Activated CD8-positive, alpha-beta memory T cell treated with anti-CD3 and anti-CD28 coated beads, Interleukin-2, amount 10 ng/mL, durations not matched to agents 7 days and 5 days (primary cell): ENCODE measurements at places on chromosomes 1 and 21.

DNA sequence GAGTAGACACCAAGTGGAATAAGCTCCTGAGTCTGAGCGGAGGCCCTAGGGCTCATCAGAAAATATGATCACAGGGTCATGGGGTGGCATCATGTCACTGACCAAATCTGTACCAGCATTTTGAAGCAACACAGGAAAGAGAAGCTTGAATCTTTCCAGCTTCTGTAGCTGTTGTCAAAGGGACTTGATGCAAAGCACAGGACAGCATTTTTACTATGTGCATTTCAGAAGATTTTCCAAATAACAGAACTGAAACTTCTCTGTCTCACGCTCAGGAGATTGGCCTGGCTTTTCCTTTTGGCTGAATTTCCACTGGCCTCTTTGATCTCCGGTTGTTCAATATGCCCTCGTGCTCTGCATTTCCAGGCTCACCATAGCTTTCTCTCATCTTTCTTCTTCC, 127.2 kb upstream of the ATP1B1 start:
- DNase-seq: no peak

DNA sequence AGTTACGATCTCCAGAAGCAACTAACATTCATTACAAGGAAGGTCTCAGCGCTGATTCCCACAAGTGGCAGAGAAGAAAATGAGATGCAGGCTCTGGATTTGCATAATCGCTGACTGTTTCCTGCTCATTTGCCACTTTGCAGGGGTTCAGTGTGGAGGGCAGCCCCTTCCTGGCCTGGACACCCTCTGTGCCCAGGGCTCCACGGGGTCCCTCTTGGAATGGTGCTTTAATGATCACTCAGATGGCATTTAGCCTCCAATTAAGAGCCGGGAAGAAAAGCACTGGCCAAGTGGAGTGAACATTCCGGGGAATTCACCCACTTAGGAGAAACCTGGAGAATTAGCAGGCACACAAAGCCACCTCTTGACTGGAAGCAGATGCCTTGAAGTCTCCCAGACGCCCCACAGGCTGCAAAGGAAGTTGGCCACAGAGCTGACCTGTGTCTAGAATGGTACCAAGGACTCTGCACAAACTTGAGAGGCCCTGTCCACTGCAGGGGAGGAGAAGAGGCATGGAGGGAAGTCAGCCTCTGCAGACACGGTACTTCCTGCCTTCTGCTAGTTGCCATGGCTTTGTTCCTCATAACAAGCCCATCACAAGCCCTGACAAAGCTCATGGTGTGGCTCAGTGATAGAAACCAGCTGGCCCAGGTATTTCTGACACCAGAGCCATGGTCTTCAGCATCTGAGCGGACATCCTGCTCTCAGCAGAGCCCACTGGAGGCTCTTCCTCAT, 157.2 kb downstream of the KAZN start:
- DNase-seq: no peak

DNA sequence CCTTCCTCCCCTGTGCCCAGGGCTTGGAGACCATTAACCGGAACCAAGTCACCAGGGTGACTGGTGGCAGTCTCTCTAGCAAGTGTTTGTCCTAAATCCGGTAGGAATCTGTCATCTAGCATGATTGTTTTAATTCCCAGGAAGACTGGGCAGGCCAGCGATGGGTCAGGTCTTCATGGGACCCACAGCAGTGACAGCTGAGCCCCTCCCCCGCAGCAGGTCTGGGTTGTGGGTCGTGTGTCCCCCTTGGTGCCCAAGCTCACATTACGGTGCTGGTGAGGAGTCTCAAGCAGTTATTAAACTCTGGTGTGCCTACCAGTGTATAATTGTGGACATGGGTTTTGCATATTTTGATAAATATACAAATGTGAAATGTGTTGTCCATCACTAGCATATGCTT, 466.5 kb downstream of the MATN1 start:
- DNase-seq: no peak

DNA sequence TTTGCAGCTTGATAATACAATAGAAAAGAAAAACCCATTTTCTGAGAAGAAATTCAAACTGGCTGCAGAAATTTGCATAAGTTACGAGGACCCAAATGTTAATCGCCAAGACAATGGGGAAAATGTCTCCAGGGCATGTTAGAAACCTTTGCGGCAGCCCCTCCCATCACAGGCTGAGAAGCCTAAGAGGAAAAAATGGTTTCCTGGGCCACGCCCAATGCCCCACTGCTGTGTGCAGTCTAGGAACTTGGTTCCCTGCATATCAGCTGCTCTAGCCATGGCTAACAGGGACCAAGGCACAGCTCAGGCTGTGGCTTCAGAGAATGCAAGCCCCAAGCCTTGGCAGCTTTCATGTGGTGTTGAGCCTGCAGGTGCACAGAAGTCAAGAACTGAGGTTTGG, 37.5 kb upstream of the TMEM61 start:
- no peak for DNase-seq

- DNase-seq: no peak
Measured at GRCh38 chr1:217196616-217197015, 434.3 kb downstream of the GPATCH2 start.

GRCh38 chr1:12433323-12434053, 184.5 kb downstream of the DHRS3 start:
- DNase-seq: no peak

DNA sequence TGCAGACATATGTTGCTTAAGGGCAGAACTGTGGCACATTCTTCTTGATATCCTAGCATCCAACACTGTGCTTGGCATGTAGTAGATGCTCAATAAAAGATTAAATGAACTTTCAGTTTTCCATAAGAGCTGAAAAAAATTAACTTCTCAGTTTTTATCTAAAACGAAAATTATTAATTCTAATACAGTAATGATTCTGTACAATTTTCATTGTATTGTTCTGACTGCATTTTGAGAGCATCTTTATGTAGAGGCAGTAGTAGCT, 46.6 kb downstream of the FGGY start:
- no peak for DNase-seq

GRCh38 chr21:44443891-44444285, 11.4 kb upstream of the LRRC3 start:
- DNase-seq: no peak

- no peak for DNase-seq
Measured at GRCh38 chr21:45724345-45724961, 80.9 kb downstream of the PCBP3 start.

- no peak for DNase-seq
Measured at GRCh38 chr1:12152113-12152891, 14.5 kb upstream of the TNFRSF1B start.

GRCh38 chr1:168706391-168706992, 22.5 kb downstream of the DPT start:
- DNase-seq: no peak

DNA sequence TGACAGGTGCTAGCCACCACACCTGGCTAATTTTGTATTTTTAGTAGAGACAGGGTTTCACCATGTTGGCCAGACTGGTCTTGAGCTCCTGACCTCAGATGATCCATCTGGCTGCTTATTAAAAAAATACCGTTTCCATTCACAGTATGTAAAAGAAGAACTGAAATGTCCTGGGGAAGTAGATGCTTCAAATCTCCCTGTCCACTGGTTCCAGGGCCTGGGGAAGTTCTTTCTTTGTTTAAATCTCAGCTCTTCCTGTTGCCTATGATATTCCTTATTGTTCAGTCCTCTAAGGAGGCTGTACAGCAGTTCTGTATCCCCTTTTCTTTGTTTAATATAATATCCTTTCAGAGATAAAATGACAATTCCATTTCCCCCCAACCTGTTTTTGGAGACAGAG, 47.4 kb downstream of the ZMYM1 start:
- DNase-seq: no peak

GRCh38 chr1:28507646-28508434, 2.0 kb downstream of the RCC1 start:
- no peak for DNase-seq

DNA sequence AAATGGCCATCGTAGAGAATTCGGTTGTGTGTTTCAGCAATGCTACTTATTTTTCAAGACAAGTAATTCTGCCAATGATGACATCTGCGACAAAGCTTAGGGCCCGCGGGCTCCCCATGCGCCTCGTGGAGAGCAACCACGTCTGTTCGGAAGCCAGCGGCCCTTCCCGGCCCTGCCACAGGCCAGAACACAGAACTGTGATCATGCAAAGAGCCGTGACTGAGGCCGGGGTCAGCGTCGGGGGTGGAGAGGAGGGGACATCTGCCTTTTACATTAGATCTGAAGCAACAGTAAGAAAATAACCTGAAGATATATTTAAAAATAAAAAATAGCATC, 103.7 kb downstream of the PGBD5 start:
- DNase-seq: no peak

GRCh38 chr1:244760471-244760870, 75.0 kb upstream of the COX20 start:
- no peak for DNase-seq

DNA sequence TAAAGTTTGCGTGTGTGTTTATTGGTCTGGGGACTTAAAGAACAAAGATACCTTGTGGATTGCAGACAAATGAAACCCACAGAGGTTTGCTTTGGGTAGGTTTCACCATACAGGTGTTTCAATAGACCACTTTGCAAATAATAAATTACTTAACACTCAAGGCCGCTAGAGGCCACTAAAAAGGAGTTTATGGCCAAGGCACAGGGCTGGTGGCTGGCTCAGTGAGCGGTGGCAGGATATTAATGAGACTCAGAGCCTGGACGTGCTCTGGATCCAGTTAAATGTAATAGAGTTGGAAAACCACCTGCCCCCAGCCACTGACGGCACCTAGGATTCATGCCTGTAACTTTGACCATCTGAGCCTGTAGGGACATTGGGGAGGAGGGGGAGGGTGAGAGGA, 44.5 kb downstream of the LRRC38 start:
- no peak for DNase-seq

DNA sequence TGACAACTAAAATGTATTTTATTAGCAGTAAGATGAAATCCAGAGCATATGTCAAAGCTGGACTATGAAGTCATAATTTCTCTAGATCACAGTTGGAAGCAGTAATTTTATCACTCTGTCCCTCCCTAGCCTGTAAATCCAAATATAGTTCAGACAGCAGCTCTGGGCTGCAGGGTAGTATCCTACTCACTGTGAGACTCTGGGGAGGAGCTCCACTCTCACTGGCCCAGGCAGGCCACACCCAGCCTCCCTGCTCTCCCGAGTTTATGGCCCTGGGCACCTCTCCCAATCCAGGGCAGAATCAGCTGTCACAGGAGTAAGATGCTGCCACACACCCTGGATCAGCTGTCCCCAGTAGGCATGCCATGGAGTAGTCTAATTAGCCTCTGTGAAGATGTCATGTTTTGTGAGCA, 131.1 kb downstream of the HLCS start:
- no peak for DNase-seq
